ENCODE measurements at places on chromosomes 3 and 15. TPM values are rescaled to one million over a fixed set of nuclear protein-coding genes. Genes with fewer than 3 reads are reported as not detected.

The DPH6 gene
- 25.8 TPM for total RNA-seq

The CA12 gene
- 0.87 TPM for total RNA-seq

The ADAMTS17 gene
- 1.3 TPM for total RNA-seq

DNA sequence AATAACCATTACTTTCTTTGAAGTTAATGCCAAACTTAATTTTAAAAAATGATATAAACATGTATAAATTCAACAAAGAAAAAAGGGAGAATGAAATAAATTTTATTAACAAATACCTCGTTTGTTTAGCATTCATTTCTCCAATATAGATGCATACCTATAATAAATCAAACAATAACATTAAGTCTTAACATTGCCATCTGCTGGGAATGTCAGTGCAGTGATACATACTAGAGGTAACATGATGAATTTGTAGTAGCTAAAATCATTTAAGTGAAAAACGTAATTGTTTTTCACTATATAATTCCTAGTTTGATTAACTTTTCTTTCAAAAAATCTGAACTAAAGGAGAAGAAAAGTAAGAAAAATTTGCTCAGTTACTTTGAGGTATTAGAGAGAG is 340.2 kb upstream of the CBLB start:
- ATAC-seq: no peak

- no peak for ATAC-seq
These were observed 236.1 kb downstream of the ROBO1 start for GRCh38 chr3:79531566-79532295.

- no peak for ATAC-seq
These were observed 125.1 kb upstream of the PPP2R3A start for GRCh38 chr3:135840436-135840835.

DNA sequence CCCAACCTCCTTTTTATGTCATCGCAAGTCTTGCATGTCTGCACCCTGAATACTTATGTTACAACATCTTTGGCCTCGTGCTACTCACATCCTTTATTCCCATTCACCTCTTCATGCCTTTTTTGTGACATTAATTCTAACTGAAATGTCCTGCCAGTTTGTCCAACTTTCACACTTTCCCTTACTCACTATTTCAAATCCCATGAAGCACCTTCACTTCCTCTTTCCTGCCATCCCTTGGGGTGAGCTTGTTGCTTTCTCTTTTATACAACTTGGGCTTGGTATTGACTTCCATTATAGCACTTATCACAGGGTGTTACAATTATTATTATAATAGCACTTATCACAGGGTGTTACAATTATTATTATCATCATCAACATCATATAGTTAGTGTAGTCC is 496.3 kb downstream of the NLGN1 start:
- ATAC-seq: no peak

DNA sequence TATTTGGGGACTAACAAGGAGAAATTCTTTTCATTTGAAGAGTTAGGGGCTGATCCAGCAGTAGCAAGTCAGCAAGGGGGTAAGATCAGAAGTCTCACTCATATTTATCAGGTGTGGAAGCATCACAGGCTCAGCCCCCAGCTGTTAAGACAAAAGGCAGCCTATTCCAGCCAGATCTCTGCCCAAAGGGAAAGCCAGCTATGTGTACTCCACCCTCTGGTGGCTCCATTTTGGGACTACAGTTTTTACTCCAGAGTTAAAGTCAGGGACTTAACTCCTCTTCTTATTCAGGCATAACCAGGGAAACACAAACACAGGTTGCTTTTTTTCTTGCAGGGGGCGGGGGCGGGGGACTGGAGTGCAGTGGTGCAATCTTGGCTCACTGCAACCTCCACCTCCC is 19.2 kb downstream of the UBP1 start:
- ATAC-seq: no peak

All from motor neuron (in vitro differentiated cells).